ENCODE measurements at places on chromosomes 16 and 17.

DNA sequence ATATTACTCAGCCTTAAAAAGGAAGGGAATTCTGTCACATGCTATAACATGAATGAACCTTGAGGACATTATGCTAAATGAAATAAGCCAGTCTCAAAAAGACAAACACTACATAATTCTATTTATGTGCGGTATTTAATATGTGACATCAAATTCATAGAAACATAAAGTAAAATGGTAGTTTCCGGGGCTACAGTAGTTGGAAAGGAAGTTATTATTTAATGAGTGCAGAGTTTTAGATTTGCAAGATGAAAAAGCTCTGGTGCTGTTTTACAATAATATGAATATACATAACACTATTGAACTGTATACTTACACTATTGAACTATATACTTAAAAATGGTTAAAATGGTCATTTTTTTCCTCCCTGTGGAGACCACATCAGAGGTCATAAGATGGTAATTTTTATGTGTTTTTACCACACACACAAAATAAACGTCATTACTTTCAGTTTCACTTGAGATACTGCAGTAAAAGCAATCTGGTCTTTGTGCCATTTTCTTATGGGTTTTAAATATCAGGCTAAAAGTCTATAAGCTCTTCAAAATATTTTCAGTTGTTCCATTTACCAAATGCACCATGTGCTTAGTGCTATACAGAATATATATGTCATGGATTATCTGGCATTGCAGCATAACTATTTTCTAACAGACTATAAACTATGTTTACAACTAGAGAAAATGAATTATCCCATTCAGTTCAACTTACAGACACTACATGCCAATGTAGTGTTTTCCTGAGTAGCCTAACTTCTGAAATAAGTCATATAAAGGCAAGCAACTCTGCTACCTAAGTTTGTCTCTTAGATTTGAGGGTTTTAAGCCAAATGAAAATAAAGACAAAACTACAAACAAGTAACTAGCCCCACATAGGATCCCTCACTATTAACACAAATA lies 90.9 kb downstream of the SPAG9 start:
- DNase-seq = peak; percentile 44

DNA sequence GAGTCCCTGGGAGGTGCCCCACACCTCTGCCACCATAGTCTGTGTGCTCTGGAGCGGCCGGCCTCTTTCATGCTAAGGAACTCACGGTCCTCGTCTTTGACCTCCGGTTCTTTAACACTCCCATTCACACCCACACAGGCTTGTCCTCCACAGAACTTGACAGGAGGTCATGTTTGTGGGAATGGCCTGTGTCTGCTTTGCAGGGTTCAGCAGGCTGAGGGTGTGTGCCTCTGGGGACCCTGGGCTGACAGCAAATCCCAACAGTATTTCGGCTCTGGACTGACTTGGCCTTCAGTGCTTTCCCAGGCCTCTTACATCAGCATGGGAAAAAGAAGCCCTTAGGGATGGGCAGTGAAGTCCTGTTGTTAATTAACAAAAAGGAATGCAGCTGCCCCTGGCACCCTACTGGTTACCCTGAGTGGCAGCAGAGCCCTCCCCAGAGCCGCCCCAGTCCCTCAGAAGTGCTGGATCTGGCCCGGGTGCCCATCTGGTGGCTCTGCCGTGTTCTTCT lies 35.4 kb upstream of the ADORA2B start:
- no peak for DNase-seq

DNA sequence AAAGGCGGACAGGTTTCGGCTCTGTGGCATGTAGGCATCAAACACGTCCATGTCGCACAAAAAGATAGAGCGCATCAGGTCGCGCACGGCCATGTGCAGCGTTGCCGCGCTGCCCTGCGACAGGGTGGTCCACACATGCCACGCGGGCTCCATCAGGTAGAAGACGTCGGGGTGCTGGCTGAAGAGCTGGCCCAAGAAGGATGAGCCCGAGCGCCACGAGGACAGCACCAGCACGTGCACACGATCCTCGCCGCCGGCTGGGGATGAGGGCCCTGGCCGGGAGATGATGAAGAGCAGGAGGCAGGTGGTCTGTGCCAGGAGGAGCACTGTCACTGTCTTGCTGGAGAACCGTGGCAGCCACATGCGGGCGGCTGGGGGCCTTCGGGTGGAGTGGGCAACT lies 5.9 kb downstream of the CHST5 start:
- no peak for DNase-seq

DNA sequence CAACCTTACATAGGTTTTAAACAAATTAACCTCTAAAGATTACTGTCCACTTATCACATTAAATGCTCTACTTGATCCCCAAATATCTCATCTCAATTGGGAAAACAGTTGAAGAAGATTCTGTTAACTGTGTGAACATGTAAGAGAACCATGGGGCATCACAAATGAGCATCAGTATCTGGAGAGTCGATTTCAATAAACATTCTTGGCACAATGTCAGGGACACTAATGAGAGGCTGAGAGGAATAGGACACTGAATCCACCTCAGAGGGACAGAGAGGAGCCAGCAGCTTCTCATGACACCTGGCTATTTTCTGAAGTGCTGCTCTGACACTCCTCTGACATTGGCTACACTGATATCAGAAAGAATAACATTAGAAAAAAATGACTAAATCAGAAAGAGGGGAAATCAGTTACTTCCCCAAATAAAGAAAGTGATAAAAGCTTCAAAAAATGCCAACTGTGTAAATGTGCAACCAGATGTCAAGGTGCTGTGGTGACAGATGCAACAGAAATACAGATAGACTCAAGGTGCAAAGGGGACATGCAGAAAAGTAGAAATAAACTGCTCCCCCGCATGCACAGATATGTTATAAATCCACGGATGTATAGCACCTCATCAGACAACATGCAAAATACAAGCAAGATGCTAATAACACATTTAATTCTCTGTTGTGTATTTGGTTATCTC lies 67.4 kb downstream of the SNX11 start:
- DNase-seq = no peak

GRCh38 chr17:17787568-17787967 lies 49.2 kb downstream of the SREBF1 start:
- DNase-seq = no peak

- no peak for DNase-seq
These were observed 10.6 kb upstream of the PKMYT1 start for GRCh38 chr16:2990891-2991290.

GRCh38 chr17:63173903-63174302 lies 207.9 kb downstream of the TANC2 start:
- no peak for DNase-seq

- peak; percentile 13 for DNase-seq
These were observed 1.1 kb downstream of the FLII start for GRCh38 chr17:18257268-18257981.

DNA sequence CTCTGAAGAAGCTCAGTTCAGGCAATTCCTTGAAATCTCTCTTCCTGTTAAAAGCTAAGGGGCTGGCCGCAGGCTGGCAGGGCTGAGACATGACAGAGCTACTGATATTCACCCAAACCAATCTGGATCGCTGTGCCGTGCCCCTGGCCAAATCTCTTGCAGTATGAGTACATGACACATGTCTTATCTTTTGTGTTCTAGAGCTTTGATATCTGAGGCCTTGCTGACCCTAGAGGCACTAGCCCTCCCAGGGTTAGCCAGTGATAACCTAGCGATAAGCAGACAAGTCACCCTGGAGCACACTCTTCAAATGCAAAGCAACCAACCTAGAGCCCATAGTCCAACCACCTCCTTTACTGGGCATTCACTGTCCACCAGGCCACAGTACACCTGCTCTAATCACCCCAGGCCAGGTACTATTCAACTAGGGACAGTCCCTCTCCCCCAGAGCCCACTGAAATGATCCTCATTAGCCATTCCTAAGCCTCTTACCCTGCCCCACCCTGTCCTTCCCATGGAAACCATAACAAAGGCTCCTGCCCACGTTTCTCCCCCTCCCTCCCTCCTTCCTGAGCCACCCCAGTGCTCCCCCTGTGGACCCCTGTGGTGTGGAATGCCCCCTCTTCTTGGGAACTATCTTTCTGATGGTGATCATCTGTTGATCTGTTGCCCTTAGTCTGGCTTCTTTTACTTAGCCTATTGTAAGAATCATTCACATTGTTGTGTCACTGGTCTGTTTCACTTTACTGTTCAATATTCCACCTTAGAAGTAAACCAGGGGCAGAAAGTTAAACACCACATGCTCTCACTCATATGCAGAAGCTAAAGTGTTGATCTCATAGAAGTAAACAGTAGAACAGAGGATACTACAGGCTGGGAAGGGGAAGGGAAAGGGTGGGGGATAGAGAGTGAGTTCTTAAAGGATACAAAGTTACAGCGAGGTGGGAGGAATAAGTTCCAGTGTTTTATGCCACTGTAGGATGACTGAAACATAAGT lies 52.5 kb downstream of the TEKT5 start:
- DNase-seq = no peak
